Right atrium auricular region (tissue), 2 donors: ENCODE measurements at places on chromosomes 12 and 14.

- no peak for DNase-seq
Observed at GRCh38 chr14:77882098-77882497, 82.2 kb downstream of the ADCK1 start.

DNA sequence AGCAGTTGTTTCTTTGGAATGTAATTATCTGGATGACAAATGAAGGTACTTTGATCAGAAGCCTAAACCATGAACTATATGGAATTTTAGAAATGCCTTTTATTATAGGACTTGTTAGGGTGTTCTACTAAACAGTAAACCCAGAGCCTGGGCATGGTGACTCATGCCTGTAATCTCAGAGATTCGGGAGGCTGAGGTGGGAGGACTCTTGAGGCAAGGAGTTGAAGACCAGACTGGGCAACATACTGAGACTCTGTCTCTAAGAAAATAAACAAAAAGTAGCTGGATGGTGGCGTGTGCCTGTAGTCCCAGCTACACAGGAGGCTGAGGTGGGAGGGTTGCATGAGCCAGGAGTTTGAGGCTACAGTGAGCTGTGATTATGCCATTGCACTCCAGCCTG is 23.9 kb downstream of the PALS1 start:
- DNase-seq: no peak

DNA sequence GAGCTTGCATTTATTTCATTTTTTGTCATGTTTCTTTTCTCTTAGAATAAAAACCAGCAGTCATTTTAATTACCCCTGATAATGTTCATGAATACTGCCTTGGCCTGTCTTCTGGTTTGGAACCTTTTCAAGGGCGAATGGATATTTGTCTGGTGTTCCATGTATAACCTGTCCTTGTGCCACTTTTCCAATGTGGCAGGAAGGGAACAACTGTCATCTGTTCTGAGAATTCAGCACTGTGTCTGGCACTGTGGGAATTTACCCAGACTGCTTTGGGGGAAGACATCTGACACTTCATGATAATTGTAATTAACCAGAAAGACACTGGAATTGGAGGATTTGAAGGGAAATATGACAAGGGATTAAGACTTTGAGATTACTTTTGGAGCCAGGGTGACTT is 352.8 kb downstream of the APAF1 start:
- DNase-seq: no peak

- no peak for DNase-seq
Observed at GRCh38 chr12:104508752-104509446, 52.2 kb downstream of the CHST11 start.

DNA sequence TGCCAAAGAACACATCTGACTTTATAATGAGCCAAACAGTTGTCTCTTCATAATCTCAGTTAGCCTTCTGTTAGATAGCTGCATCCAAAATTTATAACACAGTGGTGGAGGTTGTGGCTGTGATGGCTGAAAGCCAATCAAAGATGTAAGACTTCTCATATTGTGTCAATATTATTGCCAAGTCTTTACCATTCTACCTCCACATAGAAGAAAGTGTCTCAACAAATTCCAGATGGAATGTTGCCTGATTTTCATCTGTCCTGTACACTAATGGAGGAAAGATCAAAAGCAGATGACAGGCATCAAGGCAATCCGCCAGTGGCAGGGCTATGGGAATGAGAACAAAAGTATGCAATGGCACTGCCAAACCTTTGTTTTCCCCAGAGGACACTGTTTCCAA is 813.1 kb upstream of the NOVA1 start:
- DNase-seq: no peak

DNA sequence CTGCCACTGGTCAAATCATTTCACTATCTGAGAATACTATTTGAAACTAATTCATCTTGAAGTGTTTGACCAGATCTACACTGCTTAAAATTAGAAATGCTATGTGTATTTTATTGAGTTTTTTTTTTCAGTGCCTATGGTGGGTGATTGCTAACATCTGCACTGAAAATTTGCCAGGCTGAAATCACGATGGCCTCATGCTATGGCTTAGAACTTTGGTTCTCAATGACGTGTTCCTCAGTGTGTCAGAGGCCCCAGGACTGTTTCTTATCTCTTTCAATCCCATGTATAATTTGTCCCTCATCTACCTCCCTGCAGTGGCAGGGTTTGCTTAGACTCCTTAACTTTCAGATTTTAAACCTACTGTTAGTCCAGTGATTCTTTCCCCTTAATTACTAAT is 36.2 kb upstream of the NKX2-8 start:
- DNase-seq: no peak

GRCh38 chr12:21813125-21813524 is 38.6 kb upstream of the KCNJ8 start:
- DNase-seq: no peak

DNA sequence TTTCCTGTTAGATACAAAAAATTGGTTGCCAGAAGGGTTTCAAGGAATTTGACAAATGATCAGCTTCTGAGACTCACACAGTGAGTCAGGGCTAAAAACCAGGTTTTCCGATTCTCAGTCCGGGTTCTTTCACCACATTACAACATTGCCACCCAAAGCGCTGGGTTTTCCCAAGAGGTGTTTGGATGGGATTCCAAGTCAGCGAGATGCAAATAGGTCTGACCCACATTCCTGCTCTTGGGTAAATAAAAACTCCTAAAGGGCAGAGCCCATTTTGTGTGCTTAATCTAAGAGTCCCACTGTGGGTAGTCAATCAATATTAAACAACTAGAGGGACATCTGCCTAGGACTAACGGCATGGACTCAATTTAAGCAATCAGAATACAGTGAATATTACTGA is 5.4 kb upstream of the RIC8B start:
- DNase-seq: no peak

DNA sequence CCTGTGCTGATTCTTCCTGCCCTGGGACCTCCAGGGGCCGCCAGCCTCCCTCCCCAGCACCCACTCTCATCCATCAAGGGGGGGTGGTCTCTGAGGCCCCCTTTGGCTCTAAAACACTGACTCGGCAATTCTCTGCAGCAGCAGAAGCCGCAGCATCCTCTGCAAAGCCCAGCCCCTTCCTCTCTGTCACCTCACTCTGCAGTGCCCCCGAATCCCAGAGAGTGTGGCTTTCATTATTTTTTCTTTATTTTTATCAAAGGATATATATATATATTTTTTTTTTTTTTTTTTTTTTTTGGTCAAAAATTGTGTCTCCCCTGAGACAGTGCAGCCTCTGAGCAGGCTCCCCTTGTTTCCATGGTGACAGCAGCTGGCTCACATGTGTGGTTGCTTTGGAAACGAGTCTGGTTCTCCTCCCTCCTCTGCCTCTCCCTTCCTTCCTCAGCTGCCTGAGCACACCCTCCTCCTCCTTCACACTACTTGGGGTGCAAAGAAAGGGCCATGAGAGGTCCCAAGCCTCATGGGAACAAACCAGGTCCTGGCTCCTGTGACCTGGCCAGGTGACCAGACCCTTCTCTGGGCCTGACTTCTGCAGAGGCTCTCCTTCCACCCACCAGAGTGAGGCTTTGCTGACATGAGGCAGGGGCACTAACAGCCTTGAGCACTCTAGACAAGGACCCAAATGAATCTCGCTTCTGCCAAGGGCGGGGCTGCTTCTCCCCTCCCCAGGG is 100.5 kb downstream of the LRRC74A start:
- DNase-seq: peak; percentile 79

GRCh38 chr12:68831272-68831671 is 23.3 kb downstream of the MDM2 start:
- DNase-seq: no peak

DNA sequence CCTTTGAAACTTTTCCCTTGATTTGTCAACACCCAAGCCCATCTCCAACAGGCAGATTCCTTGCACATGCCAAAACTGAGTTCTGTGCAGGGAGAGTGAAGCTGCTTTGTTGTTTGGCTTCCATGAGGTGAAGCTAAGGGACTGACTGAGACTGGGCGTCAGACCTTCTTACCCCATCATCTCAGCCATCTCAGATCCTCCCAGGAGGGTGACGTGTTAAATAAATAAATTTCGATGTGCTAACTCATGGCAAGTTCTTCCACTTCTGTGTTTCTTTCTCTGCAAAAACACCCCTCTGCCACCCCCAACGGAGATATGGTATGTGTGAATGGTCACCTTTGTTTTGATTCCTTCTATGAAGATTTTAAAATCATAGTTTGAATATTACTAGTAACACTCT is 17.8 kb downstream of the UTP20 start:
- DNase-seq: no peak

GRCh38 chr12:16103851-16104250 is 173.6 kb downstream of the SLC15A5 start:
- no peak for DNase-seq

- no peak for DNase-seq
Observed at GRCh38 chr12:89173096-89173495, 179.2 kb downstream of the DUSP6 start.

DNA sequence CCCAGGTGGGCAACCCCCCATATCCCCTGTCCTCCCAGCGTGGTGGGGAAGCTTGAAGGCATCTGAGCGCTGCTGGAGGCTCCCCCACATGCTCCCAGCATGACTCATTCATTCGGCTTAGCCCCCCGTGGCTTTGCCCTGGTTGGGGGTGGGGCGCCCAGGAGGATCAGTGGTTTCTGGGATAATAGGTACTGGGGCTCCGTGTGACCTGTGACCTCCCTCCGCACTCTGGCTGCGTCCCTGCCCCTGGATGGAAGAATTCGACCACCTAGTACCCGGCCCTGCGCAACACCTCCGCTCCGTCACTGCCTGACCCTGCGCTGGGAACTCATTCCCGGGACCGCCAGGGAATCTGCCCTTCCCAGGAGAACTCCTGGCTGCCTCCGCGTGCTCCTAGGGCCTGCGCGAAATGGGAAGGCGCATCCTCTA is 120.1 kb downstream of the AACS start:
- DNase-seq: no peak

DNA sequence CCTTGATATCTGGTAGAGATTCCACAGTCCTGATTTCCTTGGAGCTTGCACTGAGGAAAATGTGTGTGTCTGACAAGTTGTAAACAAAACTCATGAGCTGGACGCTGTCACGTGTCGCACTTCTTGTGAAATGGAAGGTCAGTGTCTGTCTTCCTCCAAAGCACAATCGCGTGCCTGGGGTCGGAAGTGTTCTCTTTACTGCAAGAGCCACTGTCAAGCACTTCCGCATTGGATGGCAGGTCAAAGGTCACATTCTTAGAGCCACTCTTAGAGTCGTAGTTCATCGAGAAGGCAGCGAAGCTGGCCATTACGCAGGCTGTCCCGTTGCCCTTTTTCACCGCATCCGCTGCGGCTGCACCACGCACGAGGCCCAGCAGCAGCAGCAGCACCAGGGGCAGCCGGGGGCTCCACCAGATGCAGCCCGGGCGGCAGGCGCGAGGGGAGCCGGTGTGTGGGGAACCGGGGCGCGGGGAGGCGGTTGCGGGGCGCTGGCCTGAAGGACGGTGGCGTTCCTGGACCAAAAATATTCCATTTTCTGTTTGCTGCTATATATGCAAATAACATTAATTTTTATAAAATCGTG is 45.0 kb downstream of the LRTM2 start:
- no peak for DNase-seq

DNA sequence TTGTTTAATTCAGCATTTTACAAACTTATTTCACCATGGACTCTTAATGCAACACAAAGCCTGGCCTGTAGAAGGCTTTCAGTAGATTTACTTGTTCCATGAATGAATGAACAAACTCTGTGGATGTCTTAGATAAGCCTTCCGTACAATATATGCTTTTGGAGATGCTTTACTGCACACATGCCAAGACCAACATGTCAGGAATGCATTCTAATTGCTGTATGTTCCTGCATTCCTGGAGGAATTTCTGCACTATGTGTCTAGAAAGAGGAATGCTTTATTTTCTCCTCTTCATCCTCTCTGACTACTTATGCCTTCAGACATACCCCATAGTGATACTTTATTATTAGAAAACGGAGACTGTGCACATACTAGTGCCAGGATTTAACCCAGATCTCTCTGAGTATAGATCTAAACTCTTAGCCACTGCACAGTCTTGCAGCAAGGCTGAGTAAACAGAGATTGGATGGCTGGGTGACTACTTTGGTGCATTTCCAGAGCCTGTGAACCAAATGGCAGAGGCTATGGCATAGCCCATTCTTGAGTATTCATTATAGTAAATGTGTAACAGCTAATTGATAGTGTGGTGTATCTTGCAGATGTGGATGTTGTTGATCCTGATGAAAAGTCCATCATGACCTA is 108.2 kb downstream of the SYNE2 start:
- no peak for DNase-seq

DNA sequence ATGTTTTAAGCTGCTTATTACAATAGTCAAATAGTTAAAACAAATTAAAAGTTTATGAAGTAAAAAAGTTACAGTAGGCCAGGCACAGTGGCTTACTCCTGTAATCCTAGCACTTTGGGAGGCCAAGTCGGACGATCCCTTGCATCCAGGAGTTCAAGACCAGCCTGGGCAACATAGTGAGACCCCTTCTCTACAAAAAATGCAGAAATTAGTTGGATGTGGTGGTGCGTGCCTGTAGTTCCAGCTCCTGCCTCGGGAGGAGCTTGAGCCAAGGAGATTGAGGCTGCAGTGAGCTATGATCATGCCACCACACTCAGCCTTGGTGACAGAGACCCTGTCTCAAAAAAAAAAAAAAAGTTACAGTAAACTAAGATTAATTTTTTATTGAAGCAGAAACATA is 142.6 kb downstream of the MIPOL1 start:
- no peak for DNase-seq

DNA sequence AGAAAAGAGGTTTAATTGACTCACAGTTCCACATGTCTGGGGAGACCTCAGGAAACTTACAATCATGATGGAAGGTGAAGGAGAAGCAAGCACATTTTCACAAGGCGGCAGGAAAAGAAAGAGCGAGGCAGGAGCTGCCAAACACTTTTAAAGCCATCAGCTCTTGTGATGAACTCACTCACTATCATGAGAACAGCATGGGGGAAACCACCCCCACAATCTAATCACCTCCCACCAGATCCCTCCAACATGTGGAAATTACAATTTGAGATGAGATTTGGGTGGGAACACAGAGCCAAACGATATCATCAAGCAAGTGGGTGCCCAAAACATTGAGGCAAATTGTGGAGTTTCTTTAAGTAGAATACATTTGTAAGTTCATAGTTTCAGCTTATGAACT is 957.7 kb downstream of the DIO2 start:
- DNase-seq: no peak

DNA sequence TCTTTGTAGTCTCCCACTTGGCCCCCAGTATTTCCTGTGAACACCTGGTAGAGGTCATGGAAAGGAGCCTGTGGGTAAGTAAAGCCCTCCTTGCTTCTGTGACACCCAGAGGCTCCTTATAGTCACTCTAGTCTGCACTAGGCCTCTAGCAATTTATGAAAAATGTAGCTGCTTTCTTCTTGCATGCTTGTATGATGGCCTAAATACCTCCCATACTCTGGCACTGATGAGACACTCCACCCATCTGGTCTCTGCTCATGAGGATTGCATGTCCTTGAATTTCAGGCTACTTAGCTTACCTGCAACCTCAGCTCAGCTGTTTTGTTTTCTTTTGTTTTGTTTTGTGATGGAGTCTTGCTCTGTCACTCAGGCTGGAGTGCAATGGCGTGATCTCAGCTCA is 4.6 kb upstream of the A2ML1 start:
- DNase-seq: no peak
